ENCODE measurements at places on chromosomes 1 and 21.

GRCh38 chr21:30216041-30216723, at the start of gene CLDN8:
Gene CLDN8, minus strand, starts transcription at chr21:30216097. Its CDS starts 172 bp downstream, at chr21:30215925.
- DNase-seq, result no peak

DNA sequence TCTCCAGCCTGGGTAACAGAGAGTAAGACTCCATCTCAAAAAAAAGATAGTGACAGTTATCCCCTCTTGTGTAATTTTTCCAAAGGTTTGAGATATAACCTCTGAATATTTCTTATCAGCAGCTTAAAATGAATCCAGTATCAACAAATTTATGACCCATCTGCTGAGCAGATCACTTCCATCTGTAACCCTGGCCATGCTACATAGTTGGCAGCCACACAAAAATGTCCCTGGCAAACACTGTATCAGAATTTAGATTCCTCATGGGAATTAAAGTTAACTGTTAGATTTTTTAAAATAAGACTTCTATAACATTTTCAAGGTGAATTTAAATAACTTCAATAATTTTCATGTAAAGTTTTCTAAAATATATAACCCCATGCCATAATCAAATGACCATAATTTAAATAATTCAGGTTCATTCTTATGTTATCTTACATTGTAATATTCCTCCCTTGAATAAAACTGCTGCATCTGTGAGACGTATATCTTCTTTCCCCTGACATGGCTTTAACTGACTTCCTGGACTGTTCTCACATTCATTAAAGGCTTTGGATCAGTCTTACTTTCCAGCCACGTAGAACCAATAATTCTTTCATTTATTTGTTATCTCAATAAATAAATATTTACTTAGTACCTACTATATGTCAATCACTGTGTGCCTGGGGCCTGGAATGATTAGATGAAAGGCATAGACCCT, 5.3 kb upstream of the PRPF38B start:
- DNase-seq, result no peak

- DNase-seq, result no peak
Observed at GRCh38 chr1:214623430-214623829, 20.4 kb downstream of the CENPF start.

- DNase-seq, result no peak
Observed at GRCh38 chr1:187928288-187928687, 1099.5 kb downstream of the PLA2G4A start.

- DNase-seq, result no peak
Observed at GRCh38 chr1:191993549-191993948, 164.7 kb upstream of the RGS18 start.
